ENCODE measurements at places on chromosomes 3 and 15.

DNA sequence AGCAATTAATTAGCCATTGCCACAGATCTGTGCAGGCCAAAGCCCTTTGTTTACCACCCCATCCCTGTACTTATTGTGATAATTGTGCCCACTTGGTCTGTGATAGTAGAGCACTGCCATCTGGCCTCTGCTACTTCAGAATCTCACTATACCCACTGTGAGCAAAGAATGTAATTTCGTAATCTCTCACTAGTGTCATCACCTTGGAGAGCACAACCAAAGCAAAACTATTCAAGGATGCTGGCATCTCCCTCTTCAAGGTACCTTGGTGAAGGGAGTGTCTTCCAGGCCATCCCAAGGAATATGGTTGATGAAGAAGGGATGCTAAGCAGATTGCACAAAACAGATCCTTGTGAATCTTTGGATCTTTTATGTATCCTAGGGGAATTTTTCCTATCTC, 34.7 kb upstream of the NOX5 start:
- no peak for DNase-seq

- DNase-seq: no peak
Observed at GRCh38 chr3:195250473-195251251, 20.3 kb downstream of the XXYLT1 start.

GRCh38 chr3:157204431-157204830, 44.5 kb upstream of the CCNL1 start:
- DNase-seq: no peak

DNA sequence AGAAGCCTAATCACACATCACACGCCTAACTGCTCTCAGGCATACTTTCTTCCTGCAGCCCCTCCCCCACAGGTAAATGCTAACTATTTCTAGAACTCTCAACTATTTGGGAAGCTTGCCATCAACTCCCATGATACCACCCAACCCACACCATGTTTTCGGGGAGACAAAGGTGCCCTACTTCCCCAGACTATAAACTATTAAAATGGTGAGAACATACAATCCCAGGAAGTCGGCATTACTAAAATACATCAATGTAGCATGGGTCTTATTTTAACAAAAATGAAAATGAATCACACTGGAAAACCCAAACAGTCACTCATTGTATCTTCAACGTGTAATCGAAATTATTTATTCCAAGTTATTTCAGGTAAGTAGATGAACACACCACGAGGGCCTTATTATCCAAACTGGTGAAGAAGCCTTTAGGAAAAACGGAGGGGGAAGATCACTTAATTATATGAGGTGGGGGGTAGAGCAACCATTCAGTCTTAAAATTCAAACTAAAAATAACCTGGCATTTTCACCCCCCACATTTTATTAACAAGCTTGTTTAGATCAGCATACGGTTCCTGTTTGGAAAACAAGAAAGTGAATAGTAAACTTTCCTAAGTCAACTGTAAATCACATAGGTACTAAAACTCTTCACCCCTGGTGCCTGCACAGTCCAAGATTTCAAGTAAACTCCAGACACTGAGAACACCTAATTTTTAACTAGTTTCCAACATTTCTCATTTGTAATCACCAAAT, 1.9 kb downstream of the TBL1XR1 start:
- peak; percentile 13 for DNase-seq
